Thoracic aorta (tissue), 2 donors: ENCODE measurements at places on chromosomes 3 and 15.

- DNase-seq = no peak
Observed at GRCh38 chr3:125394406-125394805, 19.3 kb upstream of the ZNF148 start.

GRCh38 chr15:98775498-98776230 is 127.3 kb downstream of the IGF1R start:
- no peak for DNase-seq

DNA sequence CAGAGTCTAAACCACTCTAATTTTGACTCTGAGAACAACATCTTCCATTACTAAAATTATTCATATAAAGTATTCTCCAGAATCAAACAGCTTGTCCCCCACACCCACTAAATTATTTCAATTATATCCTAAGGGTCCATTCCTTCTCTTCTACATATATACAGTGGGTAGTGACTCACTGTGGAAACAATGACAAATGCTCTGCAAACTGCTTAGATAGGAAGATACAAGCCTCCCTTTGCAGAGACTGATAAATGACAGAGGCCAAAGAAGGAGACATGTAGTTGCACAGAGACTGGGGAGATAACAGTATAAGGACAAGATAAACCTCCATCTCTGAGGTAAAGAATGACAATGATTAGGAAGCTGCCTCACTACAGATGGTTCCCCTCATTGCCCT is 1087.4 kb downstream of the AGBL1 start:
- DNase-seq = no peak

DNA sequence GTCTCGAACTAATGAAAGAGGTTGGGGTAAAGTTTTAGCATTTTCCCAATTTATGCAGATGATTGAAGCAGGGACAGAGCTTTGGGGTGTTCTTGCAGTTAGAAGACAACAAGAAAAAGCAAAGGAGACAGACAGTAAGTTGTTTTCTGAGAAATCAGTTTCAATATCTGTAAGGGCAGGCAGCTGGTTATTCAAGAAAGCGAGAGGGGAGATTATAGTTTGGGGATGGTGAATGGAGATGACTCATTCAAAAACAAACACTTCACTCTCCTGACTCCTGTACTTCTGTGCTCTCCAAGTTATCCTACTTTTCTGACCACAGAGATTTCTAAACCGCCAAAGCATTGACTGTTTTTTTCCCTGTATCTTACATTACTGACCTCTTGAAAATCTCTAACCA is 352.0 kb downstream of the GAP43 start:
- DNase-seq = no peak

DNA sequence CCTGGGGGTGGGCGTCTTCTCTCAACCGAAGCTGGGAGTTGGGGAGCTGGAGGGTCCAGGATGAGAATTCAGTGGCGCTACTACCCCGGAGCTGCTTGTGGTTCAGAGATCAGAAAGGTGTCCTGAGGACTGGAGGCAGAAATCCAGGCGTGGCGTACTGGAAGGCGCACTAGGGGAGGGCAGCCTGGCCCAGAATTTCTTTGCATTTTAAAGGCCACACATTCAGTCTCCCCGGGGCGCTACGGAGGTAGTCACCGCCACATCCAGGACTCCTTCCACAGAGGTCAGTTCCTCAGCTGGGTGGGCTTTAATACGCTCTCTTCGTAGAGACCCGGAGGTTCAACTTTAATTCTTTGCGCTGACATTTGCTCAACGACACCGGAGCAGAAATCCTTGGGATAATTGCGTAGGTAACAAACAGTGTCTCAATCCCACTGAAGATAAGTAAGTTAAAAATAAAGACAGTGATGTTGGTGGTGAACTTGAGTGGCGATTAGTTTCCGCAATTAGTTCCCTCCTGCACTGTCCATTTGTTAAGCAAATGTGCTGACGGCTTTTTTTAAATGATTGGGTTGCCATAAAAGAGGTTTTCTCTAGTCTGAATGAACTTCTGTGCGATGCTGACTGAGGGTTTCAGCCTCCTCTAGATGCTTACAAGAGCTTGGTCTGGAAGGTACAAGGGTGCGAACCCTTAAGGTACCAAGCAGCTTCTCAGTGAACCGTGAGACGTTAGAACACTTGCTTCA is 535 bp downstream of the MCTP2 start:
- no peak for DNase-seq

DNA sequence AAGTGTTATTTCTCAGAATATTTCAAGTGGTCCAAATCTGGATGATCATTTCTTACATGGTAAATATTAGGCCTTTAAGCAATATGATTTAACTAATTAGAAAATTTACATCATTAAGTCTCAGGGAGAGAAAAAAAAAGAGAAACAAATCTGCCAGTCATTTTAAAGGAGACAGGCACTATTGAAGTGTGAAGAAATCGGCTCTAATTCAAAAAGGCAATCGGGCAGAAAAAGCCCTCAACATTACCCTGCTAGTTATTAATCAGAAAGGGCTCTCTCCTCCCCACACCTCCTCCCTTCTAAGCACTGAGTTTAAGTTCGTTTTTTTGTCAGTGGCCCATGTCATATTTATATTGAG is 215.9 kb downstream of the MEIS2 start:
- DNase-seq = no peak

DNA sequence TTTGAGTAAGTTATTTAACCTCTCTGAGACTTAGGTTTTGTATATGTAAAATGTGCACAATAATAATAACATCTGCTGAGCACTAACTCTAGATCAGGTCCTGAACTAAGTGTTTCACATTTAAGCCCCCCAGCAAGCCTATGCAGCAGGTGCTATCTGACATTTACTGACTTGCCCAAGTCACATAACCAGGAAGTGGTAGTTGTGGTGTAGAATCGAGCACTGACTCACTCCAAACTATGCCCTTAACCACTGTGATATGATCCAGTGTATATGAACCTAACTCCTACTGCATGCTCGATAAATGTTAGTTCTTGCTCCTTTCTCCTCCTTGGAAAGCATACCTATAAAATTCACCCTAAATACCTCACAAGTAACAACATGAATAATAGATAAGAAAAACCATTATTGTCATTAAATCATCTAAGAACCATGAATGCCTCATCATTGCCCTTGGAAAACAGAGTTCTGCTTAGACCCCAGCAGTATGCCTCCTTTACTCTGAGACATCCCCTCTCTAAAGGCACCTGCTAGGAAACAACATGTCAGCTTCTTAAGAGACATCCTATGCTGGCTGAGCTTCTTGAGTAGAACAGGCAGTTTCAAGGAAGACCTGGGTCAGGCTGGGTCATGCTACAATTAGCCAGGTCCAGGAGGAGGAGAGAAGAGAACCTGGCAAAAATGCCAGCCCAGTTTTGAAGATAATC is 3.0 kb upstream of the SHC4 start:
- DNase-seq = no peak

DNA sequence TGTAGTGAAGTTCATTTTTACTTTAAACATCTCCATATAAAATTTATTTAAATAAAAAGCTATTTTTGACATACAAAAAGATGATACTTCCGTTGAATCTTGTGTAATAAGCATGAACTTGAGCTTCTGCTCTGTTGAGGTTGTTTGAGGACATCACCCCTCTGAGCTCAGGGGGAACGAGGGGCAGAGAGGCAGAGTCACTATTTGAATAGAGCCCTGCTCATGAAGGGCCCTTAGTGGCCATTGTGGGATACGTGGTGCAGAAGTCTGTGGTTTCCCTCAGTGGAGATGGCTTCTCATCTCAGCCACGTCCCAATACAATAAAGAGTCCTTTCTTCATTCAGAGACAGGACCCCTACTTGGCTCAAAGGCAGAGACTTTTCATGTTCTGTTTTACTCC is 10.6 kb downstream of the CEMIP start:
- no peak for DNase-seq

DNA sequence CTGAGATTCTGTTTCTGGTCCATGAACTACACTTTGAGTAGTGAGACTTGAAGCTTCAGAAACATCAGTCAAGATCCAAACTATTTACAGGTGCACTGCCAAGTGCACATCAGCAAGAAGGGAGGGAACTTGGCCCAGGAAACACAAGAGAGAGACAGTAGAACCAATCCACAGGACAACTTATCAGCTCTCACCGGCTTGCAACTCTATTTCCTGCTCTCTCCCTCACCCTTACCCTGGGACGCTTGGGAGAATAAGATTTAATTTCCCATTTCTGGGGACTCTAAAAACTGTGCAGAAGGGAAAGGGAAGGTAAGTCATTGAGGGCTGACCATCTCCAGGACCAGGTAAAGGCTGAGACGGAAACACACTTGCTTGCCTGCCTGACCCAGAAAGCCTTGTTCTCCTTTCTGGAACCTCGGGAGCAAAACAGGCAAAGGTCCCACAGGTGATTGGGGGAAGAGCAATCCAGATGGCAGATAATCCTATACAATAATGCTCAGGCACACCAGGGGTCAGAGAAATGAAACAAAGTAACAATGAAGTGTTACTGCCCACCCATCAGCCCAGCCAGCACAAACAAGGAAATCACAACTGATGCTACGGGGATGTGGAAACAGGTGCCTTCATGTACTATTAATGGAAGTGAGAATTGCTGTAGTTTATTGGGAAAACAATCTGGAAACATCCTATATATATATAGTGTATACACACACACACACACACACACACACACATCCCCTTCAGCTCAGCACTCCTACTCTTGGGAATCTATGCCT is 154.4 kb downstream of the XXYLT1 start:
- no peak for DNase-seq

DNA sequence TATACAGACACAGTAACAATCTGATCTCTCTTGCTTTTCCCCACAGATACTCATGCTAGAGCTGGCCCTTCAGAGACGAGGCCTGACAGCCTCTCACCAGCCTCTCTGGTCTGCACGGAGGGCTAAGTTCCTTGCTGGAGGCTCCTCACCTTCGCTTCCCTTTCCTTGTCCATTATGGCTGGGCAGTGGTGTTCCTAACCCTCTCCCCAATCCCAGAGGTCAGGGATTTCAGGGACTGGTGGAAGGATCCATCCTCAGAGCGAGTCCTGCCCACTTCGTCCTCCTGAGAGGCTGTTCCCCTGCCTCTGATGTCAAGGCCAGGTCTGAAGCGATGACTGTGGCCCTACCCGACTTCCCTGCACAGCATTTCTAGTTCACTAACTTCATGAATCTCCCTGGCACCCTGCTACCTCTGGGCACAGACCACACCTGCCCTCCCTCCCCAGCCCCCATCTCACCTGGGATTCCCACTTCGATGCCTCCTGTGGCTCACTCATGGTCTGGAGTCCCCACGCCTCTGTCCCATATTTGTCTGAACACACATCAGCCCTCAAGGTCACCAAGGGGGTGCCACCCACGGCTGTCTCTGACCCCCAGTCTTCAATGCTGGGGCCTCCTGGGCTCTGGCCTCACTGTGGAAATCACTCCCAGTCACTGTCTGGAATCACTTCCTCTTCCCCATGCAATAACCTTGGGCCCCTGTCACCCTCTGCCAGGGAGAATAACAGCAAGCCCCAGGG is 124.9 kb upstream of the PRR20G start:
- no peak for DNase-seq

- DNase-seq = no peak
Observed at GRCh38 chr3:135013206-135013605, 218.1 kb downstream of the EPHB1 start.

DNA sequence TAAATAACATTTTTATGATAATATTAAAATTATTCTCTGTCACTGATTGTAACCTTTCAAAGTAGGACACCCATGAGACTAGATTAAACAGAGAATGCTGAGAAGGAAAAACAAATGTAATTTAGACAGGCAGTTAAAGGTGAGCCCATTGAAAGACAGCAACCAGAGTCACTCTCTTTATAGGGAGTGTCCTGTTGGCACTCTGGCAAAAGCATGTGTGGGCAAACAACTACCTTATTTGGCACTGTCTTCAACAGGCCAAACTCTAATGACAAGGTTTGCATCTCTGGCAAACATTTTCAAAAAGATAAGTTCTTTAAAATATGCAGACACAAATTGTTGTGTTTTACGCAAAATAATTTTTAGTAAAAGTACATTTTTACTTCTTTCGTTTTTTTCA is 29.8 kb downstream of the NFKBIZ start:
- DNase-seq = no peak

DNA sequence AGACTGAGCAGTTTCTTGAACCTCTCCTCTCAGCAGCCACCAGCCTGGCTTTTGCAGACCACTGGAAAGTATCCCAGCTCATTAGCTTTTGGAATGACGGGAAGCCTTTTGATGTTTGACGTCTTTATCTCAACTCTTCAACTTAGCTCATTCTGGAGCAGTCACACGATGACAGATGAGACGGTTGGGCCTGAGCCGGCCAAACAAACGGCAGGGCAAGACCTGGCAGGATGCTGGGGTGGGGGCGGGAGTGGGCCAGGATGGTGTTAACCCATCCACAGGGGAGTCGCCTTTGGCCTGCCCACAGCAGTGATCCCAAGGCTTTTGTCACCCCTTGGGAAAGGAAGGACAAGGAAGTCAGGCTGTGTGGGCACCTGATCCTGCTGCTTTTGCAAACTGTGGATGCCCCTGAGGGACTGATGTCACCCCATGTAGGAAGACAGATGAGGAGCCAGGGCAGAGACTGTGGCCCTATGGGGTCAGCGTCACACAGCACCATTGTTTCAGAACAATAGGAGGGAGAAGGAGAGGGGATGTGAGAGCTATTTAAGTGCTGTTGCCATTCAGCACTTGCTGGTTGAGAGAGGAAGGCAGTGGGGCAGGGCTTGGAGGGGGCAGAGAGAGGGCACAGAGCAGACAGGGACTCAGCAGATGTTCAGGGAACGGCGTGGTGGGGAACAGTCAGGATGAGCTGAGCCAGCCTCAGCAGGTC is 121.9 kb upstream of the CTDSPL start:
- DNase-seq = no peak

DNA sequence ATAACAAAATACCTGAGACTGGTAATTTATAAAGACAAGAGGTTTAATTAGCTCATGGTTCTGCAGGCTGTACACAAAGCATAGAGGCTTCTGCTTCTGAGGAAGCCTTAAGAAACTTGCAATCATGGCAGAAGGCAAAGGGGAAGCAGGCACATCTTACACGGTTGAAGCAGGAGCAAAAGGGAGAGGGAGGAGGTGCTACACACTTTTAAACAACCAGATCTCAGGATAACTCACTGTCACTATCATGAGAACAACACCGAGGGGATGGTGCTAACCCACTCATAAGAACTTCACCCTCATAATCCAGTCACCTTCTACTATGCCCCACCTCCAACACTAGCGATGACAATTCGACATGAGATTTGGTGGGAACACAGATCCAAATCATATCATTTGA is 54.4 kb downstream of the ATP8B4 start:
- no peak for DNase-seq

DNA sequence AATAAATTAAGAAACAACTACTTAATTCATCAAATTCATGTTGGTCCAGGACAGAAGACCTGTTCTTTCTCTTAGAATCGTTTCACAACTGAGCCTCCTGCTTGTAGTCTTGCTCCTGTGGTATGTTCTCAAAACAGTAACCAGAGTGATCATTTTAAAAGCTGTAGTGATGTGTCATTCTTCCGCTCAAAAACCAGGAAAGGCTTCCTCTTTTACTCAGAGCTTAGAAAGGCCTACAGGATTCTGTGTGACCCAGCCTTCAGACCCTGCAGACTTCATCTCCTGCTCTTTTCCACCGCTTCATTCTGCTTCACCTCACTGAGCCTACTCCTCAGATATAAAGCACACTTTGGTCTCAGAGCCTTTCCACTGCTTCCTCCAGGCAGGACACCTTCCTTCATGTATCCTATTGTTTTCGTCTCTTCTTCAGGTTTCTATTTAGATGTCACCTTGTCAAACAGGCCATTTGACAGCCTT is 22.7 kb downstream of the ST6GAL1 start:
- DNase-seq = no peak
